ENCODE measurements at places on chromosomes 3 and 15. TPM values are rescaled to one million over a fixed set of nuclear protein-coding genes. Genes with fewer than 3 reads are reported as not detected.

GRCh38 chr3:88267-88666 lies 108.3 kb upstream of the CHL1 start:
- H3K4me1 ChIP-seq, result no peaks in the 10 kb centered on the region
- no peaks in the 10 kb centered on the region for H3K36me3 ChIP-seq
- H3K27ac ChIP-seq, result no peak overlapping the region
- no peak overlapping the region for H3K4me3 ChIP-seq
- no peaks in the 10 kb centered on the region for H3K27me3 ChIP-seq

DNA sequence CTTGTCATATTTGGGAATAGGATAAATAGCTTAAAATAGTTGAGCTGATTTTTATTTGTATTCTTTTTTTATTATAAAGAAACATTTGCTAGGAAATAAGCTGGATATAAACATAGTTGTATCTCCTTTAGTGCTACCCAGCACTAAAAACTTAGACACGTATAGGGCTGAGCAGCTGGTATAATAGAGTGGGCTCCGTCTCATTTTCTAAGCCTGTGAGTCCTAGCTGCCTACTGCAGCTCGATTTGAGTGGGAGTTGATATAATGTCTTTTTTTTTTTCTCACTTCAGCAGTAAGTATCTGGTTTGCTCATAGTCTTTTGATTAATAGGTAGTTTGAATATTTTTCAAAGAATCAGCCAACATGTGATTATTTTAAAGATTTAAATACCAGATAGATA lies 34.2 kb downstream of the TFG start:
- H3K4me1 ChIP-seq, result no peaks in the 10 kb centered on the region
- no peak overlapping the region for H3K4me3 ChIP-seq
- H3K27ac ChIP-seq, result no peak overlapping the region
- no peaks in the 10 kb centered on the region for H3K36me3 ChIP-seq

- H3K27ac ChIP-seq, result no peak overlapping the region
- H3K4me3 ChIP-seq, result no peak overlapping the region
- no peaks in the 10 kb centered on the region for H3K27me3 ChIP-seq
- DNase-seq, result no peak
- no peaks in the 10 kb centered on the region for H3K36me3 ChIP-seq
Measured at GRCh38 chr3:119628816-119629445, 31.2 kb downstream of the PLA1A start.

GRCh38 chr3:124140746-124141145 lies 148.8 kb upstream of the ROPN1 start:
- H3K27ac ChIP-seq, result no peak overlapping the region
- DNase-seq, result no peak
- no peaks in the 10 kb centered on the region for H3K36me3 ChIP-seq
- H3K4me1 ChIP-seq, result no peaks in the 10 kb centered on the region
- H3K27me3 ChIP-seq, result no peaks in the 10 kb centered on the region

DNA sequence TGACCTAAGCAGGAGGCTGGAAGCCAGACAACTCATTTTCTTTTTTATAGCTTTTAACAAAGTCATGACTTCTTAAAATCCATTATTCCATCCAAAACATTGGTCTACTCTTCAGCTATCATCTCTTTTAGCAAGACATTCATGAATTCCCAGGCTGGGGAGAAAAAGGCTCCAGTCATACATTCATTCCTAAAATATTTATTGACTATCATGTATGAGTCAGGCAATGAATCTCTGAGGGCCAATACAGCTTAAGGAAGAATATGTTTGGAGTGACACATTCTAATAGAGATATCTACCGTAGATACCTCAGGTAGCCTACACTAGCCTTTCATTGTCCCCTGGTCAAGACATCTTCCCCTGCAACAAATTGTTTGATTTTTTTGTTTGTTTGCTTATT lies 196.4 kb upstream of the NANOGP8 start:
- no peaks in the 10 kb centered on the region for H3K27me3 ChIP-seq
- no peak overlapping the region for H3K27ac ChIP-seq
- no peak for DNase-seq
- H3K4me3 ChIP-seq, result no peak overlapping the region

GRCh38 chr3:97883736-97884135 lies 61.9 kb downstream of the CRYBG3 start:
- no peaks in the 10 kb centered on the region for H3K36me3 ChIP-seq
- H3K4me1 ChIP-seq, result no peaks in the 10 kb centered on the region
- H3K27ac ChIP-seq, result no peak overlapping the region

GRCh38 chr3:187586226-187586625 lies 84.0 kb downstream of the SST start:
- no peak overlapping the region for H3K27ac ChIP-seq
- no peak overlapping the region for H3K4me3 ChIP-seq
- DNase-seq, result no peak

GRCh38 chr15:85956532-85957275 lies 123.0 kb upstream of the AGBL1 start:
- no peaks in the 10 kb centered on the region for H3K36me3 ChIP-seq
- no peak overlapping the region for H3K27ac ChIP-seq
- DNase-seq, result no peak
- no peaks in the 10 kb centered on the region for H3K4me1 ChIP-seq

- H3K4me3 ChIP-seq, result no peak overlapping the region
- no peak overlapping the region for H3K27ac ChIP-seq
- DNase-seq, result no peak
- no peaks in the 10 kb centered on the region for H3K4me1 ChIP-seq
- H3K36me3 ChIP-seq, result no peaks in the 10 kb centered on the region
- H3K27me3 ChIP-seq, result no peaks in the 10 kb centered on the region
Measured at GRCh38 chr3:112789787-112790186, 56.9 kb downstream of the CD200R1L start.

DNA sequence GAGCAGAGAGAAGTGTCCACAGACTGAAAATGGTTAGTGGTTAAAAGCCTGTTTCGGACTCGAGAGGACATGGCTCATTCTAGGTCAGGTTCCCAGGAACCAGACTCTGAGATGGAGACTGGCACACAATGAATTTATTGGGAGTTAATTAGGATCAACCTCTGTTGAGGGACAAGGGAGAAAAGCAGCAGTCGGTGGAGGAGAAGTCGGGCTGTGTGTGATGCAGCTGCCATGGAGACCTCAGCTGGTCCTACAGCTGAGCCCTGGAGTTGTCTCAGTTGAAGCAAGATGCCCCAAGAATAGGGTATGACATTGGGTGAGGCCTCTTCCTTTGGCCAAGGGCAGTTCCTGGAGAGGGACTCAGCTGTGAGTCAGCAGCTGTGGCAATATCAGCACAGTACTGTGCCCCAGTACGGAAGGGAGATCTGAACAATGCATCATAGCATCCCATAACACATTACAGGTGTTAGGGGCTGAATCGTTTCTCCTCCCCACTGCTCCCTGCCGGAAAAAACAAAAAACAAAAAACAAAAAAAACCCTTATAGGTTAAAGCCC lies 105.4 kb downstream of the ABHD5 start:
- no peak for DNase-seq
- no peak overlapping the region for H3K27ac ChIP-seq
- no peaks in the 10 kb centered on the region for H3K4me1 ChIP-seq
- H3K27me3 ChIP-seq, result no peaks in the 10 kb centered on the region
- H3K4me3 ChIP-seq, result no peak overlapping the region

DNA sequence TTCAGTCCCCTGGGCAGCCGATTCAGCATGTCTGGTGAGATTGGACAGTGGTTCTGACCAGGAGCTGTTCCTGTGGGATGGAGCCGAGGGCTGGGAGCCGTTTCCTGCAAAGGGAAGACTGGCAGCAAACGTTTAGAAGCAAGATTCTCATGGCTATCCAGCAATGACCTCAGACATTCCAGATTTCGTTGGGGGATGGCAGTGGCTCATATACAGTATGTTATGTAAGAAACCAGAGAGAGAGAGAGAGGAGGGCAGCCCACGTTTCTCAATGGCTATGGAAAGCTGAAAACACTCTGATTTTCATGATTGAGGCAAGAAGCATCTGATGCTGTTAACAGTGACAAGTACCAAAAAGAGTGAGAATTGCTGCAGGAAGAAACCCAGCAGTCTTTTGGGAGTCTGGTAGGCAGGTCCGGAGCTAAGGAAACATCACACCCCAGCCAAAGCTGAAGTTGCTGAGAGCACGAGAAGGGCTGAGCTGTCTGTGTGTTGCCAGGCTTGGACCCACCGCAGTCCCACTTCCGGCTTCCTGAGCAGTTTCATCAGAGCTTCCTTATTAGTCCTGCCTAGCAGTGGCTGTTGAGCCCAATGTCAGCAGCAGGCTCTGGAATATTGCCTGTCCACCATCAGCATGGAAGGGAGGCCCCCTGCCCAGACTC lies 25.6 kb upstream of the VPS8 start:
- H3K27ac ChIP-seq, result no peak overlapping the region
- no peak overlapping the region for H3K4me3 ChIP-seq
- H3K27me3 ChIP-seq, result no peaks in the 10 kb centered on the region
- no peaks in the 10 kb centered on the region for H3K4me1 ChIP-seq
- no peaks in the 10 kb centered on the region for H3K36me3 ChIP-seq

STAC gene
- 0.83 TPM for total RNA-seq

ESYT3 gene
- total RNA-seq, result not detected

RTP4 gene
- total RNA-seq, result 2.9 TPM

GNAI2 gene
- 113 TPM for total RNA-seq

All from right lobe of liver (tissue), 6 donors.